ENCODE measurements at places on chromosomes 11 and 22.

GRCh38 chr11:58577555-58578135 lies 1.2 kb upstream of the ZFP91 start:
- DNase-seq, result peak; percentile 77

GRCh38 chr22:50640857-50641647 lies 13.1 kb upstream of the ARSA start:
- DNase-seq, result no peak

DNA sequence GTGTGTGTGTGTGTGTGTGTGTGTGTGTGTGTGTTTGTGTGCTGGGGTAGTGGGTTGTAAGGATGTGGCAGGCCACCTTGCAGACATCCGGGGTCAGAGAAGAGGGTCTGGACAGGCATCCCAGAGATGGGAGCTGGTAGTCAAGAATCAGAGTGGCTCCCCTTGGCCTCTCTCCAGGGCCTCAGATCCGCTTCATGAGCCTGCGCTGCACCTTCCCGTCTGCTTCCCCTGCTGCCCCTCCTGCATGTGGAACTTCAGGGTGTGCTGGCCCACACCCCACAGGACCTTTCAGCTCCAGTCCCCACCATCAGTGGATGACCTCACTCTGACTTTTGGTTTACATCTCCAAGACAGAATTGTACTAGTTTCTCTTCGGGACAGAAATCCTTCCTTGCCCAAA lies 31.2 kb downstream of the TREH start:
- no peak for DNase-seq

DNA sequence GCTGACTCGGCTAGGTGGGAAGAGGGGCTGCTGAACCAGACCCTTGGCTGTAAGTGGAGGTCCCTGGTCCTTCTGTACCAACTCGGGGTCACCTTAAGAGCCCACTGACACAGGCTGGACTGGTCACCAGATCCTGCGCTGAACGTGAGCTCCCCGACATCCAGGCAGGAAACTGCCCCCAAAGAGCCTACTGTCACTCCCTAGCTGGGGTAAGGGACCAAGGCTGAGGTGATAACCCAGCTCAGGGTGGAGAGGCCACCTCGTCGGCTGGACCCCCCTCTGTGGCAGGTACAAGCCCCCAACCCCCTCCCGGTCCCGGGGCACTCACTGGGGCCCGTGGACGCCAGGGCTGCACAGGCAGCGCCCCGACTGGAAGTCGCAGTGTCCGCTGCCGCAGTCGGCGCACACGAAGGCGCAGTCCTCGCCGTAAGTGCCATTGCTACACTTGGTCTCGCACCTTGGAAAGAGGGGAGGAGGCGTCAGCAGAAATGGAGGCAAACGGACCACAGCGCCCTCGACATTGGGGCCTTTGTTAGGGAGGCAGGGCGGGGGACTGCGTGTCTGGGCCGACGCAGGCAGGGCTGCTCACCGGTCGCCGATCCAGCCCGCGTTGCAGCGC lies 7.4 kb downstream of the SCARF2 start:
- DNase-seq, result no peak

GRCh38 chr11:17067417-17067816 lies 10.1 kb downstream of the RPS13 start:
- no peak for DNase-seq

GRCh38 chr11:4763096-4763495 lies 6.6 kb downstream of the OR51F1 start:
- DNase-seq, result no peak
